Gastrocnemius medialis (tissue), 4 donors: ENCODE measurements at places on chromosomes 7 and 10. TPM values are rescaled to one million over a fixed set of nuclear protein-coding genes. Genes with fewer than 3 reads are reported as not detected.
A peak's percentile ranks its signal among the peaks of the same experiment; 100 is the strongest.

HABP2 gene
- not detected for total RNA-seq

LIPN gene
- not detected for total RNA-seq

GPR85 gene
- 3.1 TPM for total RNA-seq

LRIT1 gene
- total RNA-seq: not detected

DNA sequence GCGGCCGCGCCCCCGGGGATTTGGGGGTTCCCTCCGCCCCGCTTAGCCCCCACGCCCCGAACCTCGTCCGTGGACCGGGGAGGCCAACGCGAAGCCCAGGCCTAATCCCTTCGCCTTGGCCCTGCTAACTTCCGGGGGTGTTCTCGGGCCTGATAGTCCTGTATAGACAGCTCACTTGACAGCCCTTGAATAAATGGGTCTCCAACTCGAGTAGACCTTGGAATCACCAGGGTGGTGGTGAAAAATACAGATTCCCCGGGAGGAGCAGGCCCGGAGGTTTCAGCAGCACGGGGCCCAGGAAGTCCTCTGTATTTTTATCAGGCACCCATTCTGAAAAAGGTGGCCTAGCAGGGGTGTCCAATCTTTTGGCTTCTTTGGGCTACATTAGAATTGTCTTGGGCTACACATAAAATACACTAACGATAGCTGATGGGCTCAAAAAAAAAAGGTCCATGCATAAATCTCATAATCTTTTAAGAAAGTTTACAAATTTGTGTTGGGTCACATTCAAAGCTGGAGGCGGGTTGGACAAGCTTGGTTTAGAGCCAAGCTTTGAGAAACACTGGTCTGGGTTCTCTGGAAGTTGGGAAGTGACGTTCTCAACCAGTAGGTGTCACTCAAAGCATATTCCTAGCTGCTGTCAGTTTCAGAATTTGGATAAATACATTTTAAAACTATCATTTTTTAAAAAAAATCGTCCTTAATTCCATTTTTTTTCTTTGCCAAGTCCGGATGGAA, 221.7 kb downstream of the PHTF2 start:
- H3K27ac ChIP-seq: peak overlapping the region; percentile 92
- no peaks in the 10 kb centered on the region for H3K36me3 ChIP-seq
- peak overlapping the region; percentile 62 for H3K4me3 ChIP-seq
- no peaks in the 10 kb centered on the region for H3K27me3 ChIP-seq
- DNase-seq: peak; percentile 29

- no peak overlapping the region for H3K27ac ChIP-seq
- no peaks in the 10 kb centered on the region for H3K4me1 ChIP-seq
- H3K27me3 ChIP-seq: no peaks in the 10 kb centered on the region
- H3K4me3 ChIP-seq: no peak overlapping the region
- DNase-seq: no peak
- H3K36me3 ChIP-seq: no peaks in the 10 kb centered on the region
Observed at GRCh38 chr7:75694638-75695399, 43.9 kb downstream of the HIP1 start.

DNA sequence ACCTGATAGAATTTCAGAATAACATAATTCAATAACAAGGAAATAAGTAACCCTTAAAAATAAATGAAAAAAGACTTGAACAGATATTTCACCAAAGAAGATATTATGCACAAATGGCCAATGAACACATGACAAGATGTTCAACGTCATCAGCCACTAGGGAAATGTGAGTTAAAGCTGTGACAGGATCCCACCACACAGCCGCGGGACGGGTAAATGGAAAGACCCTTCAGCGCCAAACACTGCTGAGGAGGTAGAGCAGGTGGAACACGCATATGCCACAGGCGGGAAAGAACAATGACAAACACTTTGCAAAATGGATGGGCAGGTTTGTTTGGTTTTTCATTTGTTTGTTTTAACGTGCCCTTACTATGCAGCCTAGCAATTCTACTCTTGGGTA, 86.1 kb upstream of the RNF32 start:
- H3K27ac ChIP-seq: no peak overlapping the region
- DNase-seq: no peak
- no peaks in the 10 kb centered on the region for H3K36me3 ChIP-seq
- H3K4me3 ChIP-seq: no peak overlapping the region
- H3K27me3 ChIP-seq: no peaks in the 10 kb centered on the region

DNA sequence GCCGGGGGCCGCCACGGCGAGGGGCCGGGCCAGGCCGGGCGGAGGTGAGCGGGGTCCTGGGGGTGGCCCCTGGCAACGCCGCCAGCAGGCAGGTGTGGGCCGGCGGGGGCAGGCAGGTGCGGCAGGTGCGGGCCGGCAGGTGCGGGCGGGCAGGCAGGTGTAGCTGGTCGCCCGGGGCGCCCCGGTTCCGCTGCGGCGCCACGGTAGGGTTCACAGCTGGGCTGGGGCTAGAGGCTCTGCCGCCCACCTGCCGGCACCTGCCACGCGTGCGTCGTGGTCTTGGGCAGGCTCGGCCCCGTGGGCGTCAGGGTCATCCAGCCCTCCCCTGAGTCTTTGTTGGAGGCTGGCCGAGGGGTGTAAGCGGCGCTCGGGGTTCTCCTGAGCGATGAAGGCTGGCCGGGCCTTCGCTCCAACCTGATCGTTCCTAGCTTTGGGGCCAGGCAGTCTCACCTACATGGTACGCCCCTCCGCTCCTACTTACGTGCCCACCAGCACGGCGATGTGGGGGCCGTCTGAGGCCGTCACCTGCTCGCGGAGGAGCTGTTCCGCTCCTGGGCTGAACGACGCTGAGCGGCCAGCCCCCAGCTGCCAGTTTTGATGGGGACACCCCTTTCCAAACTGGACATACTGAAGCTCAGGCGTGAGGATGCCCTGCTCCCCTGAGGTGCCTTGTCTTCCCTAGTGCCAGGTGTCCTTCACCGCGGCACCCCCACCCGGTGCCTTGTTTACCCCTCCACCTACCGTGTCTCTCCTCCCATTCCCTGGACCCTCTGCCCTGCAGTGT, 493 bp downstream of the ZMIZ2 start:
- no peaks in the 10 kb centered on the region for H3K27me3 ChIP-seq
- peaks cover 21% of the 10 kb centered on the region for H3K4me1 ChIP-seq
- H3K36me3 ChIP-seq: no peaks in the 10 kb centered on the region
- DNase-seq: no peak
- peak overlapping the region; percentile 97 for H3K27ac ChIP-seq
- peak overlapping the region; percentile 83 for H3K4me3 ChIP-seq

GRCh38 chr7:92656121-92656520, 65.9 kb upstream of the FAM133B start:
- H3K27me3 ChIP-seq: no peaks in the 10 kb centered on the region
- H3K36me3 ChIP-seq: no peaks in the 10 kb centered on the region
- H3K4me3 ChIP-seq: no peak overlapping the region
- DNase-seq: no peak

- H3K27me3 ChIP-seq: no peaks in the 10 kb centered on the region
- H3K27ac ChIP-seq: no peak overlapping the region
- H3K4me3 ChIP-seq: no peak overlapping the region
- H3K36me3 ChIP-seq: no peaks in the 10 kb centered on the region
- no peak for DNase-seq
Observed at GRCh38 chr10:120161111-120161510, 268.6 kb downstream of the SEC23IP start.

- peaks cover 10% of the 10 kb centered on the region for H3K4me1 ChIP-seq
- peaks cover 57% of the 10 kb centered on the region for H3K27me3 ChIP-seq
- DNase-seq: no peak
- H3K36me3 ChIP-seq: no peaks in the 10 kb centered on the region
- H3K4me3 ChIP-seq: no peak overlapping the region
Observed at GRCh38 chr10:117553815-117554172, 11.2 kb downstream of the EMX2 start.

- DNase-seq: no peak
- H3K36me3 ChIP-seq: no peaks in the 10 kb centered on the region
- peaks cover 5% of the 10 kb centered on the region for H3K4me1 ChIP-seq
- H3K27ac ChIP-seq: no peak overlapping the region
- peaks cover 36% of the 10 kb centered on the region for H3K27me3 ChIP-seq
- H3K4me3 ChIP-seq: no peak overlapping the region
Observed at GRCh38 chr7:128934361-128935341, 3.1 kb upstream of the IRF5 start.

GRCh38 chr10:26391701-26392695, 46.1 kb upstream of the APBB1IP start:
- H3K27me3 ChIP-seq: no peaks in the 10 kb centered on the region
- H3K27ac ChIP-seq: no peak overlapping the region
- DNase-seq: no peak

GRCh38 chr7:31885171-31885570, 185.0 kb downstream of the PDE1C start:
- no peak overlapping the region for H3K27ac ChIP-seq
- no peak for DNase-seq
- no peak overlapping the region for H3K4me3 ChIP-seq
- no peaks in the 10 kb centered on the region for H3K36me3 ChIP-seq

DNA sequence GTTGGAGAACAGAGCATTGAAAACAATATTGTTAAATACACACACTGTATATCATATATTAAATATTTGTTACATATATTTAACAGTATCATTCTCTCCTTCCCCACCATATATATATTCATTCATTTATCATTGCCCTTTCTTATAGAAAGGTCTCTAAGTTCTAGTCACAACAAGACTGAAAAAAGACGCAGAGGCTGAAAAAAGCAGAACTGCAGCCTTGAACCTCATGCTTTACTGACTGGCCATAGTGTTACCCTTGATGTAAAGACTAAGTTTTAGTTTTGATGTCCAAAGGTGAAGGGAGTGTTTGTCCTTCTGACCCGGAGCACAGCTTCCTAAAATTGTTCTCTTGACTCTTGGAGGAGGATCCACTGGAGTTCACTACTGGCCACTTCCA, 247.9 kb downstream of the PTEN start:
- H3K27ac ChIP-seq: no peak overlapping the region
- no peaks in the 10 kb centered on the region for H3K27me3 ChIP-seq
- H3K36me3 ChIP-seq: no peaks in the 10 kb centered on the region
- H3K4me1 ChIP-seq: no peaks in the 10 kb centered on the region
- no peak for DNase-seq
- no peak overlapping the region for H3K4me3 ChIP-seq

GRCh38 chr10:22489975-22490374, 144.7 kb downstream of the SPAG6 start:
- no peaks in the 10 kb centered on the region for H3K27me3 ChIP-seq
- no peak overlapping the region for H3K4me3 ChIP-seq
- H3K4me1 ChIP-seq: no peaks in the 10 kb centered on the region
- H3K36me3 ChIP-seq: no peaks in the 10 kb centered on the region
- DNase-seq: no peak
- H3K27ac ChIP-seq: no peak overlapping the region

GRCh38 chr7:348480-348844, 58.5 kb downstream of the FOXL3 start:
- H3K4me3 ChIP-seq: no peak overlapping the region
- H3K27ac ChIP-seq: no peak overlapping the region
- H3K27me3 ChIP-seq: no peaks in the 10 kb centered on the region
- no peaks in the 10 kb centered on the region for H3K36me3 ChIP-seq
- no peaks in the 10 kb centered on the region for H3K4me1 ChIP-seq
- DNase-seq: no peak

DNA sequence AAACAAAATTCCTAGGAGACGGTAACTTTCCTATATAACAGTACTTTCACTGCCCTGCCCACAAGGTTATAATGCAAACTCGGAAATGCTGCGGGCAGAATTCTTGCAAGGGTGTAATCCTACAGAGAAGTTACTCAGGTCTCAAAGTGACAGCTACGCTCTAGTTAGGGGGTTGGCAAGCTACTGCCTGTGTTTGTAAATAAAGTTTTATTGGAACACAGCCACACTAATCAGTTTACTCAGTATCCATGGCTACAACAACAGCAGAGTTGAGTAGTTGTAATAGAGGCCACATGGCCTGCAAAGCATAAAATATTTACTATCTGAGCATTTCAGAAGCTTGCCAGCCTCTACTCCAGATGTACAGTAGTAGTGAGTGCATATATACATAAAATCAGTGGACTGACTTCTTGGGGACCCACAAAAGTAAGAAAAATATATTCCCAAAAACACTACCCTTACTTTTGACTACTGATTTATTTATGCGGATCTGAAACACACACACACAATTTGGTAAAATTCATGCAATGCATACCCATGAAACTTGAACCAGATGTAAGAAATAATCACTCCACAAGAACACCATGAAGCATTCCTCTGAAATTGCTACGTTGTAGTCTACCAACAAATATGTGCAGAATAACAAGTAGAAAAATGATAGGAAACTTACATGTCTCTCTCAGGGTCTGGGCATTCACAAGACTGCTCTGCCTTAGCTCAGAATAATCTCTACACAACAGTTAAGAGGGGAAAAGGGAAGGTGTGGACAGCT, 53.0 kb downstream of the SMURF1 start:
- H3K4me3 ChIP-seq: no peak overlapping the region
- no peak for DNase-seq
- H3K27me3 ChIP-seq: no peaks in the 10 kb centered on the region
- peaks cover 37% of the 10 kb centered on the region for H3K4me1 ChIP-seq

DNA sequence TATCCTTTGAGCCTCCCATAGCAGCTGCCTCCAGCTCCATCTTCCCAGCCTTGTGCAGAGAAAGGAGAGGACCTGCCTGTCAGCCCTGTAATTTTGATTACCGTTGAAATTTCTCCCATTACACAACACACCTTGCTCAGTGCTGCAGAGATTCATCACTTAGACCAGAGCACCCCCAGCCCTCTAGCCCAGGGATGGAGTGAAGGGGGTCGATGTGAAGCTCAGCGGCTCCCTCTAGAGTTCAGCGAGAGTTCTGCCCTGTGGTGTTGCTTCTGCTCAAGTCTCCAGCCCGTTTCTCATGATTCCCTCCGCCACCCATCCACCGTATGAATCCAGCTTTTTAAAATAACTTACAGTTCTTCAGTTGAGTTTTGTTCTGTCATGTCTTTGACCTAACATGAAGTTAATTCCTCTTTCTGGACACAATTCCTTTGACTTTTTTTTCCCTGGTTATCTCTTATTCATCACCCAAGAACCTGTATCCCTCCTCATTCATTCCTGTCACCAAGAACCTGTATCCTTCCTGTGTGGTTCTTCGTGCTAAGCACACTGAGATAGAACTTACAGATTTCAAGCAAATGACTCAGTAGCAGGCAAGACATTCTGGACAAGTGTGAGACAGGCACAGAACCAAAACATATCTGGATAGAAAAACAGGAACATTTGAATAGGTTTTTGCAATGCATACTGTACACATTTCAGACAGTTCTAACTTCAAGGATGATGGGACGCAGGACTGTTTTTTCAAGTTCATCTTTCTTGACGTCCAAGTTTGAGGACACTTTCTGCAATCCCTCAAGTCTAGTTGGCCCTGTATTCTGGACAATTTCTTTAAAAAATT, 35.0 kb upstream of the ZNF32 start:
- H3K4me3 ChIP-seq: no peak overlapping the region
- no peaks in the 10 kb centered on the region for H3K27me3 ChIP-seq
- no peaks in the 10 kb centered on the region for H3K36me3 ChIP-seq
- no peak overlapping the region for H3K27ac ChIP-seq
- no peak for DNase-seq
- peaks cover 4% of the 10 kb centered on the region for H3K4me1 ChIP-seq

- no peak for DNase-seq
- H3K4me1 ChIP-seq: no peaks in the 10 kb centered on the region
- no peak overlapping the region for H3K4me3 ChIP-seq
Observed at GRCh38 chr7:2431260-2431867, 28.0 kb downstream of the CHST12 start.
